ENCODE measurements at places on chromosomes 13 and 19.

- DNase-seq = no peak
These were observed 2.7 kb upstream of the NOP53 start for GRCh38 chr19:47742634-47743033.

DNA sequence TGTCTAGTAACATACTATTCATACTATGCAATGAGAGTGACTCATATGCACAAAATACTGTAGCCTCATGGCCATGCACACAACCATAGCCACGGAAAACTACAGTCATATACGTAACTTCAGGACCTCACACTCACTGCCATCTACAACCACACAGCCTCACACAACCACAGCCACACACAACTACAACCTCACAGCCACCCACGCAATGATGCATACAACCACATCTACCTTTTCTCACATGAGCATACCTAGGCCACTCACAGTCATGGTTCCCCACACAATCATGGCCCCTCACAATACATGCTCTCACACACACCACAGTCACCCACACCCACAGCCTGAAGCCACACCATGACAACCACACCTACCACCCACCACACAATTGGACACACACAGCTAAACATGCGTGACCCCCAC is 8.7 kb upstream of the TNFSF14 start:
- no peak for DNase-seq

GRCh38 chr13:58926858-58927257 is 1236.9 kb downstream of the DIAPH3 start:
- DNase-seq = no peak

DNA sequence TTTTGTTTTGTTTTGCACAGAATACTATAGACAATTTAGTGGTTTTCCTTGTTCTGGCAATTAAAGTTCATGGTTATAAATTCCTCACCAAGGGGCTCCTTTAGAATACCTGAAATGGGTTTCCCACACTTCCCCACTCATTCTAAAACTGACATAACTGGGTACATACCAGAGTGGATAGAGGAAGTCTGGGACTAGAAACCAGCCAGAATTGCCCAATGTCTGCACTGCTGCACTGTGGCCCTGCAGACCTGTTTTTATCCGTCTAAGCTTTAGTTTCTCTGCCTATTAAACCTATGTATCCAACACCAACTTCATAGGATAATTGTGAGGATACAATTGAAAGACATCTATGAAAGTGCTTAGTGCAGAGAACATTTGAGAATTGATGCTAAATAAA is 498.6 kb downstream of the KCTD12 start:
- no peak for DNase-seq

DNA sequence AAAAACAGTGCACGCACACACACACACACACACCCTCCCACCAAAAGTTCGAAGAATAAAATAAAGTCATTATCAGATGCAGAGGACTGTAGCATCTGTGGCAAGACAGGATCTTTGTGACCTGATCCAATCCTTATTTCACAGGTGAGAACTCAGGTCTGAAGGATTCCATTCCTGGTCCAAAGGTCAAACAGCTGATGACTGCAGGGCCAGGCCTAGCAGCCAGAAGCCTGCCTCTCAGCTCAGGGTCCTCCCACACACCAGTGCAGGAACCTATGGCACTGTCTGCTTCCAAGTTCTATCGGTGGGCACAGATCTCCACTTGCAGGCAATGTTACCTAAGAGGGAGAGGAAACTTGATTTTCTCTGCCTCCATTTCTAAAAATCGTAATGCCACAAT is 57.5 kb downstream of the SERP2 start:
- DNase-seq = no peak

DNA sequence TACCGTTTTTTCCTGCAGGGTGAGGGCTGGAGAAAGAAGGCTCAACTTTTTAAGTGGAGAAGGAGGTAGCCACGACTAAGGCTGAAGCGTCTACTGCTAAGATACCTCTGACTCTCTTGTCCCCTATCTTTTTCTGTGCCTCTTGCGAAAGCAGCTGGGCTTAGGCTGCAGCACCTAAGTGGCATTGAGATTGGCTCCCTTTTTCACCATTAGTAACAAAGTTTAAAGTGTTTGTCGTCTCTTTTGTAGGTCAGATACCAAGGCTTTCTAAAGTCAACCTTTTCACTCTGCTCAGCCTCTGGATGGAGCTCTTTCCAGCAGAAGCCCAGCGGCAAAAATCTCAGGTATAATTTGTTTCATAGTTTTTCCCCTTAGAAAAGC is 887 bp downstream of the CDADC1 start:
- DNase-seq = no peak

GRCh38 chr19:11375143-11375948 is 880 bp downstream of the SWSAP1 start:
- DNase-seq = no peak

DNA sequence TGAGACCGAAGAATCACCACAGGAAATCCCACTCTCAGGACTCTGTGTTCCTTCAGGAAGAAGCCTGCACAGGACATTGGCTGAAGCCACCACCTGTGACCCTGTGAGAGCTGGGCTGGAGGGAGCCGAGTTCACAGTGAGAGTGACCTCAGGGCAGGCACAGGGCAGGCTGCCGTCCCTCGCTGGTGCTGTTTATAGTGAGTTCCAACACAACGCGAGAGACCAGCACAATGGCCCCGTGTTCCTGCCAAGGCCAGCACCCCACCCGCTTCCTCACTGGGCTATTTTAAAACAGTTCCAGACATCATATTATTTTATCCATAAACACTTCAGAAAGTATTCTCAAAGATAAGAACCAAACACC is 18.4 kb upstream of the GAS6 start:
- no peak for DNase-seq

GRCh38 chr19:45854167-45854778 is 8.7 kb downstream of the SYMPK start:
- DNase-seq = no peak

DNA sequence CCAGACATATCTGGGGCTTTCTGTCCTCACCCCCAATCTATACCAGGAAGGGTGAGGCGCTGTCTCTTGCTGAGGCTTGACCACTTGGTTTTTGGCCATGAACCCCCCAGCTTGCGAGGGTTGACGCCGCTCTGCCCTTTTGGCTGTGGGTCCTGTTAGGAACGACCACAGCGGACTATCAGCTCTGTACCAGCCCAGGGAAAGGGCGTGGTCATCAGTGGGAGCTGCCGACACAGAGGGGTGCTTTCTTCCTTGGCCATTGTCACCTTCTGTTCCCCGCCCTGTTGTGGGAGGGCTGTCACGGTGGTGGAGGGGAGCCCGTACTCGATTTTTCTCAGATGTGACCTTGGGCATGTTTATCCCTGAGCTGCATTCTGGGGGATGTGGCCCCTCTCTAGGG is 5.7 kb downstream of the DCAF15 start:
- DNase-seq = no peak

DNA sequence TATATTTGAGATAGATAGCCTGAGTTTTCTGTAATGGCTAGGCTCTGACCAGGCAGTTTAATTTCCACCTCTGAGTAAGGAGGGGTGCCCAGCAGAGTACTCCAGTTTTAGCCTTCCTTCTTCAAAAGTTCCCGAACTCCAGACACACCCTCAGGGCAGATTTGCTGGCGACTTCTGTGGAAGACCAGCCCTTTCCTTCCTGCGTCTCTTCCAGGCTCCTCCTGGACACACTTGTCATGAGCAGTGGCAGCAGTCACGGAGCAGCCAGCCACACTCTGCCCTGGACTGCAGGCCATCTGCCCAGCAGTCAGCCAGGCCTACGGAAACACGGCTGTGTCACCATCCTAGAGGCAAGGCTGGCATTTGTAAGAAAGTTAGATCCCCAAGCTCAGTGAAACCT is 6.6 kb upstream of the FLT1 start:
- no peak for DNase-seq

DNA sequence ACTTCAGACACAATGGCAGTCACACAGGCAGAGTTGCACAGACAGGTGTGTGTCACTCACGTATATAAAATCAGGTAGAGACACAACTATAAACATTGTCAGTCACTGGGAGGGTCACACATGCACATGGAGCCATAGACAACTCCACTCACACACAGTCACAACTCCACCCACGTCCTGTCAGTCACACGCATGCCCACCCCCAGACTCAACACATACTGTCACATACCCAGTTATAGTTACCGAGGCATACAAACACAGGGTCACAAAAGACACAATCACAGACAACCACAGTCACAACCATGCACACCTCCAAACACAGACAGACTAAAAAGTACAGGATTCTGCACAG is 1.5 kb downstream of the NUMBL start:
- no peak for DNase-seq

GRCh38 chr19:58409010-58409790 is 751 bp downstream of the ZNF584 start:
- no peak for DNase-seq

- no peak for DNase-seq
These were observed 2.2 kb downstream of the ARHGEF7 start for GRCh38 chr13:111117289-111117688.

- no peak for DNase-seq
These were observed 9.6 kb upstream of the PRKD2 start for GRCh38 chr19:46726551-46726950.

DNA sequence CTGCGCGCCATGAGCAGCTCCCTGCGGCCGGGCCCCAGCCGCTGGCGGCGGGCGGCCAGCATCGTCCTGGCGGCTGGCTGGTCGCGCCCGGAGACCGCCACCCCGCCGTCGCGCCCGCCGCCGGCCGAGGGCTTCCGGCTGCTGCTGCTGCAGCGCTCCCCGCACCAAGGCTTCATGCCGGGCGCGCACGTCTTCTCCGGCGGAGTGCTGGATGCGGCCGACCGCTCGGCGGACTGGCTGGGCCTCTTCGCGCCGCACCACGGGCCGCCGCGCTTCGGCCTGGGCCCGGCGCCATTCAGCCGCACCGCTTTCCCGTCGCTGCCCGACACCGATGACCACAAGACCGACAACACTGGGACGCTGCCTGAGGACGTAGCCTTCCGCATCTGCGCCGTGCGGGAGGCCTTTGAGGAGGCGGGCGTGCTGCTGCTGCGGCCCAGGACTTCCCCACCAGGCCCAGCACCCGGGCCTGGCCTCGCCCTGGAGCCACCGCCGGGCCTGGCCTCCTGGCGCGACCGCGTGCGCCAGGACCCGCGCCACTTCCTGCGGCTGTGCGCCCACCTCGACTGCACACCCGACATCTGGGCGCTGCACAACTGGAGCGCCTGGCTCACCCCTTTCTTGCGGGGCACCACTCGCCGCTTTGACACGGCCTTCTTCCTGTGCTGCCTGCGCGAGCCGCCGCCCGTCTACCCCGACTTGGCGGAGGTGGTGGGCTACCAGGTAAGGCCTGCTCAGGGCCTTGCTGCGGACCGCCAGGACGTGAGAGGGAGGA is 518 bp downstream of the NUDT19 start:
- no peak for DNase-seq

- DNase-seq = no peak
These were observed 8.6 kb downstream of the TNFAIP8L1 start for GRCh38 chr19:4647676-4648644.

DNA sequence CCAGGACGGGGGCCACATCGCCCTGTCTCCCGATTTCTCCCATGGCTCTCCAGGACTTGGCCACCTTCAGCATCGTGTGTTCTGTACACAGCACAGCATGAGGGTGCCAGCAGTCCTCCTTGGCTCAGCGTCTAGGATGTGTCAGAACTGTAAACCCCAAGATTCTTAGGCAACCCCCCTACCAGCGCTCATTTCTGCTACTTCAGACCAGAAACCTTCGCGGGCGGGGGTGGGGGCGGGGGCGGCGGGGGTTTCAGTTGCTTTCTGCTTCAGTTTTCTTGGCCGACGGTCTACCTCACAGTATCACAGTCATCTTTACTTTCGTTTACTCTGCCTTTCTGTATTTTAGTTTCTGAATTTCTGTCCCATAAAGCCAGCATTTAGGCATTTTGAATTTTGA is 82.4 kb downstream of the GGACT start:
- DNase-seq = no peak

GRCh38 chr19:1893791-1894190 is 8.5 kb upstream of the ABHD17A start:
- no peak for DNase-seq

DNA sequence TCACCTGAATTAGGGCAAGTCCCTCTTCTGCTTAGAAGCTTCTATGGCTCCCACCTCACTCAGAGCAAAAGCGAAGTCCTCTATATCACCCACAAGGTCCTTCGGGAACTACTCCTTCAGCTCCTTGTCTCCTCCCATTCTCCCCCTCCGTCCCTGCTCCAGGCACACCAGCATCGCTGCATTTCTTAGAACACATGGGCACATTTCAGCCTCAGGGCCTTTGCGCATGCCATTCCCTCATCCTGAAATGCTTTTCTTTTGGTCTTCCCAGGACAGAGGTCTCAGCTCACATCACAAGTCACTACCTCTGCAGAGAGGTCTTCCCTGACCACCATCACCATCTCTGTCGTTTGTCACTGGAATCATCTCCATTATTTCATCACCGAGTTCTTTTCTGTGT is 4.0 kb downstream of the S1PR5 start:
- no peak for DNase-seq

DNA sequence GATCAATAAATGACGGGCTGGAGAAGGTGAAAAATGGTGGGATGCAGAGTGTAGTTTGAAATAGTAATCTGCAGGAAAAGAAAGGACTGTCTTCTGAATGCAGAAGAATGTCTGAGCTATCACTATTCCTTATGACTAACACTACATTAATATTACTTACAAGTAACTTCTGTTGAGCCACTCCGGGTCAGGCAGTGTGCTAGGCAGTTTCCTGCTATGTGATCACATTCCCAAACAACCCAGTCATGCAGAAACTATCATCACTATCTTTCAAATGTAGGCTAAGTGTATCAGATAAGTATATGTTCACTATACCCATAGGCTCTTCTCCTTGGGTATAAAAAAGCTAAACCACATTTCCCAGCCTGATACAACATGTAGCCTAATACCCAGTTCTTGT is 6.6 kb downstream of the ZNF599 start:
- DNase-seq = no peak

DNA sequence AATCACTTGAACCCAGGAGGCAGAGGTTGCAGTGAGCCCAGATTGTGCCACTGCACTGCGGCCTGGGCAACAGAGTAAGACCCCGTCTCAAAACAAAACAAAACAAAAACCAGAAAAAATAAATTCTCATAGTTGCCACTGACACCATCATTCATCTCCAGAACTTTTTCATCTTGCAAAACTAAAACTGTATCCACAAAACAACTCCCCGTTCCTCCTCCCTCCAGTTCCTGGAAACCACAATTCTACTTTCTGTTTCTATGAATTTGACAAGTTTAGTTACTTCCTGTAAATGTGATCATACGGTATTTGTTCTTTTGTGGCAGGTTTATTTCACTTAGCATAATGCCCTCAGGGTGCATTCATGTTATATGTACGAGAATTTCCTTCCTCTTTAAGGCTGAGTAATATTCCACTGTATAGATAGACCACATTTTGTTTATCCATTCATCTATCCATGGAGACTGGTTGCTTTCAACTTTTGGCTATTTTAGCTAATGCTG is 13.2 kb upstream of the ADGRE5 start:
- DNase-seq = no peak

DNA sequence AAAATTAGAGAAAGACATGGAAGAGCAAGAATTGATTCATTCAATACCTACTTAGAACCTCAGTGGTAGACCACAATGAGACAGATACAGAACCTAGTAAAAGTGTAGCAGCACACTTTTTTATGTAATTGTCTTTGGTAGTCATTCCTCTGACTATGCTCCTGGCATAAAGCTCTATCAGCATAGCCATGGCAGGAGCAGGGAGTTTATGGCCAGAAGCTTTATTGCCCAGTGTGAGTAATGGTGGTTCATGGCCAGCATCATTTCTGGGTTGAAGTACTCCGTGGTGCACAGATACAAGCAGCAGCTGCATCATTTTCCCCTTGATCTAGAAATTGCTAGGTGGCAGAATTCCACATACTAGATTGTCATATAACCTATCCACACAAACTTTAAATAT is 352.6 kb downstream of the TBC1D4 start:
- DNase-seq = no peak

- DNase-seq = no peak
These were observed 30.4 kb upstream of the SLC1A5 start for GRCh38 chr19:46818812-46819211.
